ENCODE measurements at places on chromosomes 5 and 9.

DNA sequence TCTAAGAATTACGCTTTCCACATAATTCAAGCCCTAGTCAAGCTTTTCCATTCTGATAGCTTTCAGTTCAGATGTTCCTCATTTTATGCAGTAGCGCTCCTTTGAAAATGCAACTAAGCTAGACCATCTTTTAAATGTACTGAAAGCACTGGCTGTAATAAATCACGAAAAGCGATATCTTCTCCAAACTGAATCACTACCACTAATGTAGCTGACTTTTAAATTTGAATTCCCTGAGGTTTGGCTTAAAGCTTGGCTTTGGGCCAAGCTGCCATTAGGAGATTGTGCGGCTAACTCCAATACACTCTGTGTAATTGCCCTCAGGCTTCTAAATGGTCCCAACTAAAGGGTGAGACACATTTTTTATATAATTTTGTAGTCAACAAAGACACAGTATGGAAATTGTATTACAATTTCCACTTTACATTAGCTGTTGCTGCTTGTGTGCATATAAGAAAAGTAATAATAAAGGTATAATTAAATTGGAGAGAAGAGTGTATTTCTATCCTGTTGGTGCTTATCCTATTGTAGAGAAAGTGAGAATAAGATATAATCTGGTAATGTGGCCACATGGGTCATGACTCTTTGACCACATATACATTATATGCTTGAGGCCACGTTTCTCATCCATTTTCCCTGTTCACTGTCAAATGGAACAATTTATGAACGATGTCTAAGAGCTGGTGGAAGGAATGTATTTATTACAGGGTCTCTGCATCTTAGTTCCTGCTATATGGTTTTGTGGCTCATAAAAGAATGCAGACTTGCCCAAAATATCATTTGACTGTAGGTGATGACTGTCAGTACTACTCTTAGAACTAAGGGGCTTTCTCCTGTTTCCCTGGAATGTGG lies 118.7 kb upstream of the TAF11L2 start:
- no peak for DNase-seq

DNA sequence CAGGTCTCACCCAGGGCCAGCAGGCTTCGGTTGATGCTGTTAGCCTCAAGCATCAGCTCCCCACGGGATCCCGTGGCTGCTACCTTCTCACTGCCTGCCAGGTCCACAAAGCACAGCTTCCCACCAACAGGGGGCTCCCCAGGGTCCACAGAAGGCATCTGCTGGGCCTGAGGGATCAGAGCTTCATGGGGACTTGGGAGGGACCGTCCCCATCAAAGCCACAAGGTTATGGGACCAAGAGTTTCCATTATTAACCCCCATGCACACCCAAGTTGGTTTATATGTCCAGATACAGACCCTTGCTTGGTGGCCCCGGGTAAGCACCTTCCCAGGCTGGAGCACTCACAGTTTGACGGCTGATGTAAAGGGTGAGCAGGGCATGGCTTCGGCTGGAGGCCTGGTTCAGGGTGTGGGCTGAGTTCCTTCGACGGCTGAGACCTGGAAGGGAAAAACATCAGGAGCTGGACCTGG lies 3.0 kb downstream of the KIF12 start:
- DNase-seq: no peak

DNA sequence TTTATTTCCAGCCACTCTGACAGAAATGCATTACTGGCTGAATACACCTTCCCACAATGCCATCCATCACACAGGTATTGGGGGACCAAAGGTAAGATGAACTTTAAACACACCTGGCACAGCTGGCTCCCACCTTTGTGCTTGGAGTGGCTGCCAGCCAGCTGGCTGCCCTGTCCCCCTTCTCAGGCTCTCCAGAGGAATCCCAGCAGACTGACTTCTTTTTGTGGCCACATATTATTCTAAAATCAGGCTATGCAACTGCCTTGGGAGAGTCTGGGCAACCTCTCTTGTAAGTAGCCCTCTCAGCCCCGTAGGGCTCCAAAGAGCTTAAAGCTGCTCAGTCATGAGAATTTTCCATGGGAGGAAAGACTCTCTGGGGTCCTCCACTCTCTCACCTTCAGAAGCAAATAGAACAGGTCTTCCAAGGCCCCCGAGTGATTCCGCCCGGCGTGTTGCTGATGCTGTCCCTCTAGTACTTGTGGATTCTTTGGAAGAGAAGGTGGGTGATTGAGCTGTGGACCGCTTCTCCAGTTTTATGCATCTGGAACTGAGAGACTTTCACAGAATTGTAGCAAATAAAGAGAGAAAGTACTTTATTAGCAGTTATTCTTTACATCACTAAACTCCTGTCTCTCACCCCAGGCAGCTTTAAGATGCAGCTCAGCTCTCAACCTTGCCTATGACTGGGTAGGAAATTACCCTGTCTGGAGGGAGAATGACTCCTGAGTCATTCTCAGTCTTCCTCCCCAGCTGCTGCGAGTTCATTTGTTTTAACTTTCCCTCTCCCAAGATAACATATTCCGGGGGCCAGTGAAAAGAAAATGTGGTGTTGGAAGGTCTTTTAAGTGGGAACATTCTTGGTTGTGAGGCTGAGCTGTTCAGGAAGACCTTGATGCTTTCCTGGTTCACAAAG lies 159.4 kb upstream of the PITX1 start:
- no peak for DNase-seq

DNA sequence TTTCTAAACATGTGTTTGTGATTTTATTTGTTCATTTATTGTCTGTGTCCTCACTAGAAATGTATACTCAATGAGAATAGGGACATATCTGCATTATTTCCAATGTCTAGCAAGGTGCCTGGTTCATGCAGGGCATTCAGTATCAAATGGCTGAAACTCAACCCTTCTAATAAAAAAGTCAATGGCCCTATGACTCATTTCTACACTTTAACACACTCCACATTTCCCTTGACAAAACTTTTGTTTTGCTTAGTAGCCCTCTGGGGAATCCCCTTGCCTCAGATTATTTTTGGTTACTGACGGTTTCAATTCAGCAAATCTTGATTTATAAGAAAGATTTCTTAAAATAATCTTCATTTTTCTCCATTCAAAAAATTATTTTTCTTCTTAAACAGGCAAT lies 206.0 kb upstream of the DMRTA1 start:
- no peak for DNase-seq

GRCh38 chr9:20043461-20043860 lies 254.6 kb upstream of the SLC24A2 start:
- DNase-seq: no peak

GRCh38 chr5:112772124-112772523 lies 34.4 kb downstream of the APC start:
- no peak for DNase-seq

DNA sequence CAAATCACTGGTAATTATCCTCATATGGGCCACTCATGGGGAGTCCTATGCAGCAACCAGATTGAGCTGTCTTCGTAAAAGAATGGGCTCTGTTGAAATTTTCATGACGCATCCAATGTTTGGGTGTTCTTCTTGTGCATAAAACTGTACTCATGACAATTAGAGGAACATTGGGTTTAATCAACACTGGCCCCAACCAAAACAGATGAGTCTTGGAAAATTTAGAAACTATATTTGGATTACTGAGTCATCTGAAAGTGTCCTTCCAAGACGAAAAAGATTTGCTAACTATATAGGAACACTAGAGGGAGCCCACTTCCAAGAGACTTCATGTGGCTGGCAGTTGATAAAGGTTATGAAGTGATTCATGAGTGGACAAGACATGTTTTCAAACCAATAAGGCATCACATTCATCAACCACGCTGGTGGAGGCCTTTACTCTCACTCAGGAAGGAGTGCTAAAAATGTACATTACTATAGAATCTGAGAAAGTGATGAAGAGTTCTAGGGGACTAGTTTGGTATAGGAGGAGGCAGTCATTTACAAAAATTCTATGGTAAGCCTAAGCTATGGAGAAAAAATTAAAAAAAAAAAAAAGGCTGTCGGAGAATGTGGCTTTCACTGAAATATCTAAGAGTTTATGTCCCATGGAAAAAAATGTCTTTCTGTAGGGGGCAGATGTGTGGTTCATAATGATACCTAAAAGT lies 313.5 kb downstream of the PRDM9 start:
- peak; percentile 13 for DNase-seq

DNA sequence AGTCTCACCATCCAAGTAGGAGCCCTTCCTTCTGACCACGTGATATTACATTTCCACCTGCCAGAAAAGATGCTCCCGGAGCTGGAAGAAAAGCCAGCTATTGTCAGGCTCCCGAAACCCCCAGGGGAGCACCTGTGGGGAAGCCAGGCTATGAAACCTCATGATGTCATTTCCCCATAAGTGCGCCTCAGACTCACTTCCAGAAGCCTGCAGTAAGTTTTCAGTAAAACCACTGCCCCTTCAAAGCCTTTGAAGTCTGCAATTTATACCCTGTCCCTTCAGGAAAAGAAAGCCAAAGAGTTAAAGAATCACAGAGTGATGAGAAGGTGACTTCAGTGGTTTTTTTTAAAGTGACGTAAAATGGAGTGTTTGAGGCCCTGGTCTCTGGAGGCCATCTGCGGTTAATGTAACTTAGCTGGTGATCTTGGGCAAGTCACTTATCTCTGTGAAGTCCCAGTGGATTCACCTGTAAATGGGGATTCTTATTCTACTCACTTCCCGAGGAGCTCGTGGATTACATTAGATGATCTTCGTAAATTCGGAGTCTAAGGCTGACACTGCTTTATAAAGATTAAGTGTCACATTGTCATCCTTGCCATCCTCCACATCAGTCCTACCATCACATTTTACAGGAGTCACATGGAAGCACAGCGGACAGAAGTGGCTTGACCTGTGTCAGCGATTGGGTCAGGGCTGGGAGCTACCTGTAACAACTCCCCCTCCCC lies 2.6 kb upstream of the SEMA6A start:
- DNase-seq: no peak

DNA sequence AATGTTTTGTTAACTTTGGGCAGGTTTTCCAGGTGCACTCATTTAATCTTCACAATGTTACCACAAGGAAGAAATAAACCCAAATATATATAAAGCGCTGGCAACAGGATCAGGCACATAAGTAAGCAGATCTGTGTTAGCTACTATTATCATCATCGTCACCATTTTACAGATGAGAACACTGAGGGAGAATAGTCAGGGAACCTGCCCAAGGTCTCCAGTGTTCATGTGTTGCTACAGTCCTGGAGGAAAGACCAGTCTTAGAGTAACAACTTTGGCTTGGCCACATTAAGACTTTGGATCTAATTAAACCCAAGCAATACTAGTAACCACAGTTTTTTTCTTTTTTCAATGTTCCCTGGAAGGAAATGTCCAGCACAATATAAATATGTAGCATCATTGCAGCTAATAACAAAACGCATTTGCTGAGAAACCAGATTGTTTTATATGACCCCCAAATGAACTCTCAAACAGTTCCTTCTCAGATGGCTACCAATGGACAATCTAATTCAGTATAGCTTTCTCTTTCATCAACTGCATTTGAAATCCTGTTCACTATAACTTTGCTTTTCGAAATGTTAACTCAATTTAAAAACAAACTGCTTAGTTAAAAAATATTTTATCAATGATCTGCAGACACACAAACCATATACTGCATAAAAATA lies 11.8 kb downstream of the NREP start:
- no peak for DNase-seq

All from T47D (cell line).